CD4-positive, alpha-beta T cell treated with Interleukin-4 for 1 hour (primary cell): ENCODE measurements at places on chromosomes 2 and 18.

GRCh38 chr18:21701621-21702020 is 3.0 kb downstream of the ABHD3 start:
- no peak for DNase-seq

DNA sequence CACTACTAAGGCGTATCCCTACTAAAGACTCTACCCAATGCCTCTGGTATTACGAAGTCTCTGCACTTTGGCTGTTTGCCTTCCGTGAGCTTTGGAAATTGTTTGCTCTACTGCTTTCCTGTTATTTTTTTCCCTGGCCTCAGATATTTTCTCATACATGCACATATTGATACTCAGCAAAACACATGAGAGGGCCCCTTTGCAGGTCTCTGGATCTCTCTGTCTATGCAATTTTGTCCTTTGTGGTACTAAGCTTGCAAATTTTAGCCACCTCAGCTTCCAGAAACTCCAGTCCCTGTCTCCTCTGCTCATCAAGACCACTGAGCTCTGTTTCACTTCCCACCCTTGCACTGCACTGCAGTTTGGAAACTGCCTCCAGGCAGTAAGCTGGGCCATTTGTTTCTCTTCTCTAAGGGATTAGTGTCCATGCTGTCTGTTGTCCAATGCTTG is 46.6 kb downstream of the TAF1B start:
- no peak for DNase-seq

GRCh38 chr2:86283411-86284030 is 53.9 kb downstream of the REEP1 start:
- no peak for DNase-seq

DNA sequence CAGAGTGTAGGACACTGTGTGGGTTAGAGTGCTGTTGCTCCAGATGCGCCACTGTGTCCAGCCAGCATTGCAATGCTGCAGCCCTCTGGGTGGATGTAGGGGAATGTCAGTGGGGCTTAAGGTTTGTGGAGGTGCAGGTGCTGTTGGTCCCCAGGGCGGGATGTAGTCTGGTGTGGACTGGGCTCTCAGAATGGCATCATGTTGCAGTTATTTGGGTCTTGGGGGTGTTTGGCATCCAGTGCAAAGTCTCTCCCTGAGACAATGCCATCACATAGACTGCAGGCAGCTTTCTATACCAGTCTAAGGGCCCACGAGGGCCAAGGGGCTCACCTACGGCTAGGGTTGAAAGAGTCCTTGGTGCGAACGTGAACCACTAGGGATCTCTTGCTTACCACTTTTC is 275.3 kb downstream of the SOX11 start:
- no peak for DNase-seq

GRCh38 chr2:62143696-62144095 is 52.2 kb upstream of the B3GNT2 start:
- DNase-seq = no peak

GRCh38 chr2:235244255-235245220 is 249.3 kb upstream of the AGAP1 start:
- no peak for DNase-seq

DNA sequence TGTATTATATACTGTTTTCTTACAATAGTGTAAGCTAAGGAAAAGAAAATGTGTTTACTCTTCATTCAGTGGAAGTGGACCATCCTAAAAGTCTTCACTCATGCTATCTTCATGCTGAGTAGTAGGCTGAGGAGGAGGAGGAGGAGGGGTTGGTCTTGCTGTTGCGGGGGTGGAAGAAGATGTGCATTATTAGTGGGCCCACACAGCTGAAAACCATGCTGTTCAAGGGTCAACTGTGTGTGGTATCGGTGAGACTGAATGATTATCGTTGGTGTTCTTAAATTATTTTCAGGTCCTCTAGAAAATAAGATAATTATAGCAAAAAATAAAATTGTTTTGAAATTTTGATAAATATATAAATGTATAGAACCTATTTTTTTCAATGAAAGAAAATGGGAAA is 22.0 kb downstream of the INSIG2 start:
- DNase-seq = no peak

- DNase-seq = no peak
Observed at GRCh38 chr2:4122726-4123125, 419.4 kb downstream of the DCDC2C start.

GRCh38 chr2:119645173-119645855 is 33.7 kb upstream of the TMEM177 start:
- DNase-seq = no peak

DNA sequence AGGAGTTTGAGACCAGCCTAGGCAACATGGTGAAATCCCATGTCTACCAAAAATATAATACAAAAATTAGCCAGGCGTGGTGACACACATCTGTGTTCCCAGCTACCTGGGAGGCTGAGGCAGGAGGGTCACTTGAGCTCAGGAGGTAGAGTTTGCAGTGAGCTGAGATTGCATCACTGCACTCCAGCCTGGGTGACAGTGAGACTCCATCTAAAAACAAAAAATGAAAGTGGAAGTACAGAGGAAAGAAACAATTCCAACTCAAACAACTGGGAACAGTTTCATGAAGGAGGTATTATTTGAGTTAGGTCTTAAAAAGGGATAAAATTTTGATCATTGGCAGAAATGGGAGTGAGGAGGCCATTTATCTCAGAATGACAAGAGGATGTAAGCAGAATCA is 6.3 kb upstream of the RAB1A start:
- no peak for DNase-seq

DNA sequence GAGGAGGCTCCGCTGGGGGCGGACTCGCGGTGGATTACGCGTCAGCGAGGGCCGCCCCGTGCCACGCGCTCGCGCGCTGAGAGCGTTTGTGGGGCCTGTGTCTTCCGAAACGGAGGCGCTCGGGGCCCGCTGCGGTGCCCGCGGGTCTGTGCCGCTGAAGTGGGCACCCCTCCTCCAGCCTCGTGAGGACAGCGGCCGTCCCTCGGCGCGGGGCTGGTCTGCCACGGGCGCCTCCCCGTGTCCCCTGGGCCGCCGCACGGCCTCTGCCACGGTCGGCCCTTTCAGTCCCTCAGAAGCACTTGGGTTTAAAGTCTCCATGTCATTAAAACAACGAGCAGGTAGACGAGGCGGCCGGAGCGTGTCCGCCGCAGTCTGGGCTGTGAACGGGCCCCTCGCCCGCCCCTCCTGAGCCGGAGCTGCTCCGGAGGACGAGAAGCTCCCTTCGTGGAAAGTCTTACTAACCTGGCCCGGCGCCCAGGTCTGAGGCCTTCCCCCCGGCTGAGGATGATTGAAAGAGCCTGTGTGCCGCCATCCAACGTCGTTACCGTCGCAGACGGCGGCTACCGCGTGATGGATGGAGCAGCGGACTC is 97.6 kb downstream of the NFATC1 start:
- no peak for DNase-seq

- no peak for DNase-seq
Observed at GRCh38 chr2:10977621-10978020, 65.9 kb downstream of the KCNF1 start.

DNA sequence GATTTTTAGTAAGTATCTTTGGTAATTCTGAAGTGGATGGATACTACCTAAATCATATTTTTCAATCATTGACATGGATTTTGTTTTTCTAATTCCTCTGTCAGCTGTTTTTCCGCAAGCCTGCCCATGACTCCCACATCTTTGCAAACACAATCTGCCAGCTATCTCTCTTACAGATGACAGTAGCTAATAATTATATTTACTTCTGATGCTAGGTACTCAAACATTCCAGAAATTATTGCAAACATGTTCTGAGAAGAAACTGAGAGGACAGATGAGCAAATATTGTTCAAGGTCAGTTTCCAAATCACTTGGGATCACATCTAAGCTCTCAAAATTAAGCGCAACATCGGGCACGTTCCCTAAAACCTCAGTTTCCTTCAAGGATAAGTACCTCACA is 270.0 kb upstream of the CDH19 start:
- no peak for DNase-seq

DNA sequence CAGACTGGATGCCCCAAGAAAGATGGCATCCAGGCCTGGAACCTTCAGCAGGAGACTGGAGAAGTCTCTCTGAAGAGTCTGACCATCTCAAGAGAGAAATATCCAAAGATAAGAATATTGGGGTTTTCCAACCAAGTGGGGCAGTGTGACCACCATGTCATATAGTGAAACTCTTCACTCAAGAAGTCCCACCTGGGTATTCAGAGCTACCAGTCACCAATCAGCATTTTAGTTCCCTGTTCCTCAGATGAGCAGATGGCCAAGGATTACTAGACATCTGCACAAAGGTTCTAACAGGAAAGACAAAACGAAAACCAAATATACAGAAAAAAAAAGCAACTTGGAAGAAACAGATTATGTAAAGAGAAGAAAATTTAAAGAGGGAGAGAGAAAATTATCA is 38.5 kb upstream of the CXCR4 start:
- DNase-seq = no peak

DNA sequence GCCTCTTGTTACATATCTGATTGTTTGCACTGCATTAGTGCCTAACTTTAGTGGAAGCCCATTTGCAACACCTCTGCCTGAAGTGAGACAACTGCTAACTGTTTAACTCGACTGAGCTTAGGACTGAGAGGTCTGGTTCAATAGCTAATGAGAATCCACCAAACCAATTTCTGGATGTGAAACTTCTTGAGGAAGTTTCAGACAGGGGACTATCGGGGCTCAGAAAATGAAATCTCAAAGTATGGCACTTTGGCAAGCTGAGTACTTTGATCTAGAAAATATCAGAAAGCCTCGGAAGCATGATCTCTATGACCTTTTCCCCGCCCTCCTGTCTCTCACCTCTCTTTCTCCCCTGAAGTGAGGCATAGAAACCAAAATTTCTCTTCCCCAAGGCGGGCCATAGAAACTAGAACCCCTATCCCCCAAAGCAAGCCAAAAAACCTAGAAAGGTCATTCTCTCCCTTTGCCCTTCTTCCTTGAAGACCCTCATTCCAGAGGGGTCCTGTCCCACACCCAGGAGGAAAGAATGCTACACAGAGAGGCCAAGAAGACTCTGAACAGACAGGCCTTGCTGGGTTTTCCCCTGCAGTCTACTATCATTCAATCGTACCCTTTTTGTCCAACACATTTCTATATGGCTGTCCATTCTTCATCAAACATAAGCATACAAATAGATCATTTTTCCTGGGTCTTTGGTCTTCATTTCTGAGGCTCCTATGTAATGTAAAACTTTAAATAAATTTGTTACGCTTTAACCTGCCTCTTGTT is 69.6 kb upstream of the CREB1 start:
- no peak for DNase-seq

- no peak for DNase-seq
Observed at GRCh38 chr2:12282780-12283695, 433.7 kb upstream of the TRIB2 start.

- DNase-seq = peak; percentile 26
Observed at GRCh38 chr2:179096090-179096489, 46.2 kb upstream of the CCDC141 start.

DNA sequence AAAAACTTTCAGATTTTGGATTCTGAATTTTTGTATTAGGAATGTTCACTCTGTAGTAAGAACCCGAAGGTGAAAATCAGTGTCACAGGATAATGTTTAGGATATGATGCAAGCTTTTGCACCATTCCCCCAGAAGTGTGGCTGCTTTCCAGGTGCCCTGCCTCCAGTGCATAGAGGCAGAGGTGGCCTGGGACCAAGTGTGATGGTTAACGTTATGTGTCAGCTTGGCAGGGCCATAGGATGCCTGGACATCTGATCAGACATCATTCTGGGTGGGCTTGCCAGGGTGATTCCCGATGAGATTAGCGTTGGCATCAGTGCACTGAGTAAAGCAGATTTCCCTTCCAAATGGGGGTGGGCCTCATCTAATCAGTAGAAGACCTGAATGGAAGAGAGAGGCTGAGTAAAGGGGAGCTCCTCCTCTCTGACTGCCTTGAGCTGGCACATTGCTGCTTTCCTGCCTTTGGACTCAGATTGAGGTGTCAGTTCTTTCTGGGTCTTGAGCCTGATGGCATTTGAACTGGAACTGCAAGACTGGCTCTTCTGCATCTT is 177.4 kb upstream of the HS6ST1 start:
- no peak for DNase-seq

GRCh38 chr18:75727456-75727855 is 300.0 kb upstream of the SMIM21 start:
- DNase-seq = no peak

GRCh38 chr2:183991968-183992367 is 606.4 kb upstream of the ZNF804A start:
- no peak for DNase-seq

DNA sequence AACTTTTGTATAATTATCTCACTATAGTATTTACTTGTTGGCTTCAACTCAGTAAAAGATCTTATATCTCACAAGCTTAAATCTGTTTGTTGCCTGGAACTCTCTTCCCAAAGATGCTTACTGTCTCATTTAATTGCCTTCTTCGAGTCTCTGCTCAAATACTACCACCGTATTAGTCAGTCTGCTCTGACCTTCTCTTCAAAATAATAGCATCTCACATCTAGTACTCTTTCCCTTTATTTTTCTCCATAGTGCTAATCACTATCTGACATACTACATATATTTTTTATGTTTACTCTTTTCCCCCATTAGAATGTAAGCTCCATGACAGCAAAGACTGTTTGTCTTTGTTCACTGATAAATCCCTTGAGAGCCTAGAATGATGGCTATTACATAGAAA is 10.6 kb upstream of the MPP4 start:
- DNase-seq = no peak

GRCh38 chr2:217685255-217685605 is 317.6 kb downstream of the TNS1 start:
- no peak for DNase-seq

GRCh38 chr2:98114643-98115330 is 27.8 kb downstream of the VWA3B start:
- no peak for DNase-seq

DNA sequence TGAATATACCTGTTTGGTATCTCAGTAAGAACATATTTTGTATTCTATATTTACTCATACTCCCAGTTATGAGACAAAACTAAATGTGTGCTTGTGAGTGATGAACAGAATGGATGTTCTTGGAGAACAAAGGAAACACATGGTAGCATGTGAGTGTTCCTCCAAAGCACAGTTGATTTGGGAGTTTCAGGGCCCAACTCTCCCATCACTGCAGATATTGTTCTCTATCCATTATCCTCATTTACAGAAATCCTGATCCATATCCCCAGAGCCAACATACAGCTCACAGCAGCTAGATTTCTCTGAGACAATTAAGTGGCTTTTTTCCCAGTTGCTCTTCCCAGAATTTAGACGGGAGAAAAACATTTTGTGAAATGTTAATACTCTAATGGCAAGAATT is 75.6 kb upstream of the MAPRE2 start:
- DNase-seq = no peak

GRCh38 chr2:3037196-3038194 is 340.1 kb downstream of the EIPR1 start:
- DNase-seq = no peak

- no peak for DNase-seq
Observed at GRCh38 chr2:176024083-176024482, 22.0 kb upstream of the LNPK start.
